ENCODE measurements at places on chromosomes 1 and 21.

- DNase-seq = no peak
These were observed 33.9 kb downstream of the FAAP20 start for GRCh38 chr1:2160451-2161300.

- DNase-seq = no peak
These were observed 138.3 kb downstream of the NTMT2 start for GRCh38 chr1:170284016-170284415.

DNA sequence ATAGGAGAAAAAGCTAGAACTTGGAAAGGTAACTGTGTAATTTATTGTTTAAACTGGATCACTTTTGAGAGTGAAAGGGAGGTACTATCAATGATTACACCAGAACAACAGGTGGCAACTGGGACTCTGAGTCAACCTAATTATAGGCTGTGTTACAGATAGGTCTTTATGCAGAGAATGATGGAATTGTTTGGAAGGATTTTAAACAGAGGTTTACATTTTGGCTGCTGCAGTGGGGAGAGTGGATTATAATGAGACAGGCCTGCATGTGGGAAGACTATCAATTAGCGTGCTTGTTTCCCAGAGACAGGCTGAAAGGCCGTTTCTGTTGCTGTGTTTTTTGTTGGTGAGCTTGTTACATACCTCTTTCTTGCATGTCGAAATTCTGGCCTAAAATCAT lies 432.9 kb downstream of the PLA2G4A start:
- no peak for DNase-seq

GRCh38 chr1:155324717-155325602 lies 4.3 kb downstream of the RUSC1 start:
- no peak for DNase-seq

GRCh38 chr1:213767683-213768082 lies 220.1 kb upstream of the PROX1 start:
- DNase-seq = no peak

DNA sequence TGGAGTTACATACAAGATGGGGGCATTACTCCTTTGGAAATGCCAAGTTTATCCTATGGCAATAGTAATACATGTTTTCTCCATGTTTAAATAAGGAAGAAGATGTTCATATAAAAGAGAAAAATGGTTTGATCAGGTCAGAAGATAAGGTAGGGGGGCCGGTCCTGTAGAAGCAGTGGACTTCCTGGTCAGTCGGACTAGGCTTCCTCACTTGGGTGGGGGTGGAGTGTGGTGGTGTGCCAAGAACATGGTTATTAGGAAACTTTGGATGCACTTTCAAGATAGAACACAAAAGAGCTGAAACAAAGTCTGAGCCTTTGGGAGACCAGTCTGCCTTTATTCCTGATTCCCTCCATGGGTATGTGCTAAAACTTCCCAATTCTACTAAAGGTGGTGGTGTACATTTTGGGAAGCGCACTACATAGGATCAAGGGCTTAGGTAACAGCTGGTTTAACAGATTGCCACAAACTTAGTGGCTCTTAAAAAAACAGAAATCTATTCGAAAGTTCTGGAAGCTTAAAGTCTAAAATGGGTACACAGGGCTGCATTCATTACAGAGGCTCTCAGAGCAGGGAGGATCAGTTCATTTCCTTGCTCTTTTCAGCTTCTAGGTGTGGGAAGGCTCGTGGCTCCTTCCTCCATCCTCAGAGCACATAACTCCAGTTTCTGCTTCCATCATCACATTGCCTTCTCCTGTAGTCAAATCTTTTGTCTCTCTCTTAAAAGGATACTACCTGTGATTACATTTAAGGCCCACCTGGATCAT lies 64.6 kb downstream of the KDM1A start:
- DNase-seq = no peak

- no peak for DNase-seq
These were observed 431 bp downstream of the CLCN6 start for GRCh38 chr1:11806307-11806936.

All from activated CD4-positive, alpha-beta T cell treated with anti-CD3 and anti-CD28 coated beads for 24 hours (primary cell).